Caudate nucleus (tissue), 63 donors: ENCODE measurements at places on chromosomes 3 and 15.

- no peak for DNase-seq
These were observed 178.8 kb downstream of the POTEB3 start for GRCh38 chr15:21261396-21261964.

GRCh38 chr15:33095641-33096040 is 98.9 kb downstream of the FMN1 start:
- no peak for DNase-seq

DNA sequence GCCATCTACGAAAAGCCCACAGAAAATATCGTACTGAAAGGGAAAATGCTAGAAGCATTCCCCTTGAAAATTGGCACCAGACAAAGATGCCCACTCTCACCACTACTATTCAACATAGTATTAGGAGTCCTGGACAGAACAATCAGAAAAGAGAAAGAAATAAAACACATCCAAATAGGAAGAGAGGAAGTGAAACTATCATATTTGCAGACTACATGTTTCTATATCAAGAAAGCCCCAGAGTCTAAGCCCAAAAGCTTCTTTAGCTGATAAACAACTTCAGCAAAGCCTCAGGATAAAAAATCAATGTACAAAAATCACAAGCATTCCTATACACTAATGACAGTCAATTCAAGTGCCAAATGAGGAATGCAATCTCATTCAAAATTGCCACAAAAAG is 15.6 kb downstream of the OR5K3 start:
- DNase-seq: no peak

GRCh38 chr3:187000711-187001151 is 70.4 kb downstream of the ST6GAL1 start:
- DNase-seq: no peak

DNA sequence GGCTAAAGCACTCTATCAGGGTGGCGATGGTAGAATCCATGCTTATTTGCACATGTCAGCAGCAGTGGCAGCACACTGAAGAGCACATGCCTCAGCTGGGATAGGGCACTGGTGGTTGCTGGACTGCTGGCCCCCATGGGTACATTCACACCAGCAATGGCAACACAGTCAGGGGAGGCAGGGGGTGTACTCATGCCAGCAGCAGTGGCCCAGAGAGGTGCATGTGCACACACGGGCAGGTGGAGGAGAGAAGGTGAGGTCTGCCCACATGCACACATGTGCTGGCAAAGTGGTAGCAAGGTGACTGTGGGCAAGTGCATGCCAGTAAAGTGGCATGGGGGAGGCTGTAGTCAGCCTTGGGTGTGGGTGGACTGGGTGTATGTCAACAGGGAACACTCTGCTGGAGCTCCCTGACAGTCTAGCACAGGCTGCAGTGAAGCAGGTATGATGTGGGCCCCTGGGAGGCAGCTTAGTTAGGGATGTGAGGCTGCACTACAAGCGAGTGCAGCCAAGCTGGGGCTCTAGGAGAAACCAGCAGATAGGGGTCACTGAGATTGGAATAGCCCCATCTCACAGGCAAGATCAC is 53.9 kb upstream of the NPAP1 start:
- no peak for DNase-seq

DNA sequence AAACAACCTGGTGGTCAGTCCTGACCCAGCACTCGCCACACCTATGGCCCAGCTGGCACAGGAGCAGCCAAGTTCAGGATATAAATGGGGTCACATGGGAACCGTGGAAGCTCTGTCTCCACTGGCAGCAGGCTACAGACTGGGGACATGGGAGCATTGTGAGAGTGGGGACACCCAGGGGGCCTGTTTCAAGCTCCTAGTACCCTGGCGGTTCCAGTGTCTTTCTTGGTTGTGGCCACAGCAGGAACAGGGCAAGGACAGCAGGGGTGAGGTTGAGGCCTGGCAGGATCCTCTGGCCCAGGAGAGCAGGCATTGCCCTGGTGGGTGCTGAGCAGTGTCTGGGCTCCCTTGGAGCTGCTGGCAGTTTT is 1.9 kb downstream of the CSK start:
- no peak for DNase-seq

- DNase-seq: no peak
These were observed 39.3 kb upstream of the USP3 start for GRCh38 chr15:63465104-63465503.

DNA sequence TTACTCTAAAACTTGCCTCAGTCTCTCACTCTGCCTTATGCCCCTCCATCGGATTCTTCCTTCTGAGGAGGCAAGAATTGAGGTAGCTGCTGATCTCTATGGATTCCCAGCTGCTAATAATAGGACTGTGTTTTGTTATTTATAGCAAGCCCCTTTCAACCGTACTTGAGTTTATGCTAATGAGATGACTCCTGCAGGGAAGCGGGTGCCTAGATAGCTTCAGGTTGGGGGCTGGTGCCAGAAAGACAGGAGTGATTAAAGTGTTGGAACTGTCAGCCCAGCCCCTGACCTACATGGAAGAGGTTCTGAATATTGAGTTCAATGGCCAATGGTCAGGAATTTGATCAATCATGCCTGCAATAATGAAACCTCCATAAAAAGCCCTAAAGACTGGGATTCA is 21.8 kb upstream of the LIMD1 start:
- DNase-seq: no peak

GRCh38 chr3:100637197-100637631 is 27.8 kb downstream of the ADGRG7 start:
- DNase-seq: no peak
